Bladder microvascular endothelial cell (primary cell): ENCODE measurements at places on chromosomes 4 and X. TPM values are rescaled to one million over a fixed set of nuclear protein-coding genes. Genes with fewer than 3 reads are reported as not detected.

Gene NDNF
- total RNA-seq = 0.16 and 5.1 TPM in 2 replicates

Gene SH2D1A
- total RNA-seq = not detected in 2 replicates

Gene MTNR1A
- under 0.01 TPM in 1 of 2 replicates, not detected in the other for total RNA-seq

Gene KLHL34
- not detected in 2 replicates for total RNA-seq

Gene SPANXC
- not detected in 2 replicates for total RNA-seq

Gene MAGEA12
- not detected in 2 replicates for total RNA-seq

Gene PFKFB1
- total RNA-seq = 0.06 TPM in 1 of 2 replicates, not detected in the other

Gene CHRDL1
- not detected in 2 replicates for total RNA-seq

Gene UNC5C
- total RNA-seq = under 0.01 and 0.13 TPM in 2 replicates

Gene RBMX
- total RNA-seq = 124 and 178 TPM in 2 replicates

Gene RASGEF1B
- total RNA-seq = under 0.01 and 0.44 TPM in 2 replicates

Gene ING2
- 5.0 and 6.5 TPM in 2 replicates for total RNA-seq

Gene ARR3
- not detected in 2 replicates for total RNA-seq

Gene GAR1
- 2.4 and 5.9 TPM in 2 replicates for total RNA-seq

Gene NUP62CL
- 0.06 and 0.16 TPM in 2 replicates for total RNA-seq

Gene AVPR2
- 1.4 and 1.9 TPM in 2 replicates for total RNA-seq

Gene SPACA5
- not detected in 2 replicates for total RNA-seq

Gene CD38
- under 0.01 and 5.3 TPM in 2 replicates for total RNA-seq

Gene UGT2B11
- not detected in 2 replicates for total RNA-seq

Gene PCYT1B
- total RNA-seq = not detected in 2 replicates

Gene WNK3
- 0.32 and 0.94 TPM in 2 replicates for total RNA-seq
